ENCODE measurements at places on chromosomes 4 and X.

GRCh38 chrX:108468486-108468885 lies 28.8 kb downstream of the COL4A5 start:
- no peak for DNase-seq

DNA sequence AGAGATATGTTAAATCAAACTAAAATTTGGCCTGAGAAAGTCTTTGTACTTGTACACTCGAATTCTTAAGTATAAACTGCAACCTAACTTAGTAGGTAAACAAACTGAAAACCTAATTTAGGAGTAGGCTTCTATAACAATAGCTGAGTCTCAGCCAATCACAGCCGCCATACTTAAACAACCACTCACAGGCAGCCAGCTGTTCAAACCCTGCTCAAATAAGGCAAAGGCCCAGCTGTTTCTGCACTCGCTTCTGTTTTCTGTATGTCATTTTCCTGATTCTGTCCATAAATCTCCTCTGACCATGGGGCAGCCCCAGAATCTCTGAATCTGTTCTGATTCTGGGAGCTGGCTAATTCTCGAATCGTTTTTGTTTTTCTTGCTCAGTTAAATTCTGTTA lies 7.8 kb upstream of the PLS3 start:
- no peak for DNase-seq

DNA sequence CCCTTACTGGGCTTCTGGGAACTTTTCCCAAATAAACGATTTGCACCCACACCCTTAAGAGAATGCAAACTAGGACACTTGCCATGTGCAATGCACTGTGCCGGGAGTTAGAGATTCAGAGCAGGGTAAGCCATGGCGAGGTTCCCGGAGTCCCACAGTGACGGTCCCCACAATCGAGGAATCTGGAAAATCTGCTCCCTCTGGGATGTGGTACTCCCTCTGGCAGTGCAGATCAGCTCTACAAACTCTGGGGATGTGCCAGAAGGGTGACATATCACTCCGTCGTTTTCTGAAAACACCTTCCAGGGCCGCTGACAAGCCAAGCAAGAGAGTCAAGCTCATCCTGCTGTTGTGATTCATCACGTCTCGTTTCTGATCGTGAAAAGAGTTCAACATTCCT lies 537.5 kb downstream of the BCOR start:
- no peak for DNase-seq

DNA sequence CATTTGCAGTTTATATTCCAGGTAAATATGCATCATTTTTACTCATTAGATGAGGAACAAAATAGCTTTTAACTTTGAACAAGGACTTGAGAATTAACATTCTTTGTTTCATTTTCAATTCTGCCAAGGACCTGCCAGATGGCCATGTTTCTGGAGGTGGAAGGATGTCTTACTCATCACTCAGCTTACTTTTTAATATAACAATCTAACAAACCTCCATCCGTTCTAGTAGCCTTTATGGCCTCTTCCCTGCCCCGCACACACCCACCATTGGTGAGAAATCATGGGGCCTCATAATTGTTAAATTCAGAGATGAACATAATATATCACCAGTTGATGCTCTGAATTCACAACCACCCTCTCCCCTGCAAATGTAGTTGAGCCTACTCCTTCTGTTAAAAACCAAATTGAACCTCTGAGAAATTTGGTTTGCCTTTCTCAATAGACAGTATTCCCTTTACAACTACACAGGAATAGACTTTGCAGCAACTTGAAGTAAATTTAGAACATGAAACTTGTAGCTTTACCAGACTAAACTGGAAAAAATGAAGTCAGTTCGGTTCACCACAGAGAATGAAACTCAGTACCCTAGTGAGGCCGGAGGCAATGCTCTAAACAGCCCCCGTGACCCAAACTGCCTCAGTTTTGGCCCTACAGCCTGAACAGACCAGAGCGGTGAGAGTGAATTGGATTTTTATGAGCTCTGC lies 50.1 kb upstream of the ACSL4 start:
- no peak for DNase-seq

DNA sequence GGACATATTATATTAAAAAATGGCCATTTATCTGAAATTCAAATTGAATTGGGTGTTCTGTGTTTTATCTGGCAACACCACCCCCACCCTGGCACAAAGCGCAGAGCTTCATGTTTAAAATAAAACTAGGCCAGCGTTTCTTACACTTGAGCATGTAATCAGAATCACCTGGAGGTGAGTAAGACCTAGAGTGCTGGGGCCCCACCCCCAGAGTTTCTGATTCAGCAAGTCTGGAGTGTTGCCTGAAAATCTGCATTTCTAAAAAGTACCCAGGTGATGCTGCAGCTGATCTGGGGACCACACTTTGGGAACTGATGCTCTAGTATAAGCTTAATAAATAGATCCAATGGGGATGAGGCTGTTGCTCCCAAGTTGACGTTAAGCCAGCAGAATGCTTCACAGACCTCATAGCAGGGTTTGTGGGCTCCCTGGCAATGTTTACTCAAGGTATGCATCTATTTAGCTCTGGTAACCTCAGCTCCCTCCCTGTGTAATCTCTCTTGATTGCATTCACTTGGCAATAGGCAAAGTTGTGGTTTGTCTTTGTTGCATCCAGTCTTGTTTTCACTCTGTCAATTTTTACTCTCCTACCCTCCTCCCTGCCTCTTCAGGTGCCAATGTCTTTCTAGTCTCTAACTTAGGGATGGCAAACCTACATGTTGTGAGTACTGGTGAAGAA lies 99.8 kb upstream of the TEX13D start:
- DNase-seq: no peak

- DNase-seq: no peak
Observed at GRCh38 chrX:1165535-1166196, 46.8 kb downstream of the CRLF2 start.

DNA sequence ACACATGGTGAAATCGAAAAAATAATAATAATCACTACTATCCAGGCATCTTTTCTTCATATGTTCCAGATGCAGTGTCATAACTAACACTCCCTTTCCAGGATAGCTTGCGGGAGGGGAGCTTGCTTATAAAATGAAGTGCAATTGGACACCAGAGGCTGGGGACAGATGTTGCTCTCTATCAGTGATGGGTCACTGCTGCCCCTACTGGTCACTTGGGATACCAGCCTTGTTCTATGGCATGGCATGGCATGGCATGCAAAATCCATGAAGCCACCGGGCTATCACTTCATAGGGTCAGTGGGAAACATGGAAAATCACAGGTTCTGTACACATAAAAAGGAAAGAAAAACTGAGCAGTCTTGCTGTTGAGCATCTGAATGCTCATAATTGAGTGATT lies 168.1 kb downstream of the GLRA2 start:
- DNase-seq: no peak

- DNase-seq: no peak
Observed at GRCh38 chr4:108049406-108049805, 59.7 kb downstream of the HADH start.

- DNase-seq: no peak
Observed at GRCh38 chr4:80201252-80202151, 4.2 kb downstream of the PRDM8 start.

DNA sequence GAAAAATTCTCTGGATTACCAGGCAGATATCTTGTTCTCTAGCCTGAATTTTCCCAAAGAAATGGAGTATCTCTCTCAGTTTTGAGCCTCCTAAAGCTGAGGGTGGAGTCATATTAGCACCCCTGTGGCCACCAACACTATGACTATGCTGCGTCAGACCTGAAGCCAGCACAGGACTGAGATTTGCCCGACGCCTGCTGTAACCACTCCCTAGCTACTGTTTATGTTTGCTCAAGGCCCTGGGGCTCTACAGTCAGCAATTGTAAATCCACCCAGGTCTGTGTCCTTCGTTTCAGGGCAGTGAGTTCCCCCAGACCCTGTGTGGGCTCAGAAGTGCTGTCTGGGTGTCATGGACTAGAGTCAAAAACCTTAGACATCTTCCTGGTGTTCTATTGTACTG lies 61.4 kb downstream of the ZXDA start:
- DNase-seq: no peak

DNA sequence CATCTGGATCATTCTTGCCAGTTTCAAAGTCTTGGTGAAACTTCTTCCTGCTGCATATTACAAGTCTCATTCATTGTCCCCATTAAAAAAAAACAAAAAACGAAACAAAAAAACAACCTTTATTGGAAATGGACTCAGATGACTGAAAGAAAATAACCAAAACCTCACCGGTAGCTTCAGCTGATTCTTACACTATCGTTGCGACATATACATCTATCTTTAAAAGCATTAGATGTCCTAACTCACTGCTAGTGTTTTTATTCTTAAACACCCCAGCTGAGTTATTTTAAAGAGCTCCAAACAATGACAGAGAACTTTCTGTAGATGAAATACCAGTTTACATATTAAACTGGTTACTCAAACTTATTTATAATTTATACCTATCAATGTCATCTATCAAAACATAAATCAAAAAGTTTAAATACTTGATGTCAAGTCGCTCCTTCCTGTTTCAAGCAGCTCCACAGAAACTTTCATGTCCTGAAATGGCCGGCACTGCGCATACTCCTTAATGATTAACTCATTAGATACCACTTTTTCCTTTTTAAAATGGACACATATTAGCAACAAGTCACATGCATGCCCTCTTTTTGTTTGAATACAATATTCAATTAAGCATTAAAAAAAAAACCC lies 87.2 kb downstream of the HPRT1 start:
- DNase-seq: no peak

- DNase-seq: no peak
Observed at GRCh38 chrX:80751456-80751855, 58.2 kb downstream of the BRWD3 start.

- no peak for DNase-seq
Observed at GRCh38 chrX:44071070-44071645, 98.0 kb upstream of the NDP start.

DNA sequence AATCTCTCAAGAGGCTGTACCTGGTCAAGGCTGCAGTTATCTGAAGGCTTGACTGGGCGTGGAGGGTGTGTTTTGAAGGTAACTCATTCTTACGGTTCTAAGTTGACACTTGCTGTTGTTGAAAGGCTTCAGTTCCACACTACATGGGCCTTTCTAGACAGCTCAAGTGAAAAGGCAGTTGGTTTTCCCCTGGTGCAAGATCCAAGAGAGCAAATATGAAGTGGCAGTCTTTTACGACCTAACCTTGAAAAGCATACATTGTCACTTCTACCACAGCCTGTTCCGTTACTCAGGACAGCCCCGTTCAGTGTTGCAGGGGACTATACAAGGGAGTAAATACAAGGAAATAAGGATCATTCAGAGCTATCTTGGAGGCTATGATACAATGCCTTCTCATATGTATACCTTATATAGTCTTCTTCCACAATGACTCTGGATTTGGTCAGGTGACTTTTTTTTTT lies 46.2 kb downstream of the PDS5A start:
- no peak for DNase-seq

- no peak for DNase-seq
Observed at GRCh38 chrX:140389331-140389730, 115.5 kb downstream of the SOX3 start.

DNA sequence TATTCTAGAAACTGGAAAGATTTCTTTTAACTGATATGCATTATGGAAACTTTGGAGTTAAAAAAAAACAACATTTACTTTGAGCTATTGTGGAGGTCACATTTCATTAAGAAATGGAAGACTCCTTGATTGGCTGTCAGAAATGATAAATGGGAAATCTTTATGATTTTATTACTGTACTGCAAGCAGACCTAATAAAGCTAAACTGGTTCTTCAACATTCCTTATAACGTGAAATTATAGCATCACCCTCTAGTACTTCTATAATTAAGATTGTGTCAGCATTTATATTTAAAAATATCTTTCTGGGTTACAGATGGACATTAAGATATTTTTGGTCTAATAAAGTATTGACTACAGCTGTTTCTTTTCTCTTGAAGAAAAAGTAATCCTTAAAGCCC lies 213.8 kb upstream of the PACRGL start:
- no peak for DNase-seq

DNA sequence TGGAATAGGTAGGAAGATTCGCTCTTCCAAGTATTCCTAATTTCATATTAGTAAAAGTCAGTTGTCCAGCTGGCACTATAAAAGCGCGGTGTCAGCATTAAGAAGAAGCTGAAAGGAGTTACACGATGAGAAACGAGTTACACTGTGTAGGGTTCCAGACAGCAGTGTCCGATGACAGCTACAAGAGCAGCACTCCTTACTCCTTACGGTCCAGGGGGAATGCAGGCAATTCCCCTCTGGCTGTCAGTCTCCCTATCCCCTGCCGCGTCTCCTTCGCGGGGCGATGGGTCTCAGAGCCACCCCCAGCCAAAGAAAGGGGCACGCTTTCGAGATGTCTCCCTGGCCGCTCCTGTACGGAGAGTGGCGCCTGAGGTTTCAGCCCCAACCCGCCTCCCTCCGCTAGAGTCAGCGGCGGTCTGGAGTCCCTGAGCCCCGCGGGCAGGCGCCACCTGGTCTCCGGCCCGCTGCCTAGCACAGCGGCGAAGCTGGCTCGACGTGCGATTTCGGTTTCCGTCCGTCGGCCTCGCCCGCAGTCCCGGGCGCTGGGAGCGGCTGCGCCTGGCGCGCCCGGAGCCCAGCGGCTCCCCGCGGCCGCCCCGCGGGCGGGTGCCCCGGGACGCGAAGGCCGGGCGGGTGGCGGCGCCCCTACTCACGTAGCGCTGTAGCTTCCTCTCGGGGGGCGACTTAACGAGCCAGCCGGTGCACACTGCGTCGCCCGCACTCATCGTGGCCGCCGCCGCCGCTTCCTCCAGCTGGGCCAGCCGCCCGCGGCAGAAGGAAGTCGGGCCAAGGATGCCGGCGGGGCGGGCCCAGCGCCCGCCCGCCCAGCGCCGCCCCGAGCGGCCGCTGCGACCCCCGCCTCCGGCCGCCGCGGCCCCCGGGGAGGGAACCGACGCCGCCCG lies at the start of gene GAB3:
TSS of gene GAB3 (minus strand) at position 777 of the 902 bp plus-strand sequence. CDS start at position 725, 52 bp downstream.
- no peak for DNase-seq

DNA sequence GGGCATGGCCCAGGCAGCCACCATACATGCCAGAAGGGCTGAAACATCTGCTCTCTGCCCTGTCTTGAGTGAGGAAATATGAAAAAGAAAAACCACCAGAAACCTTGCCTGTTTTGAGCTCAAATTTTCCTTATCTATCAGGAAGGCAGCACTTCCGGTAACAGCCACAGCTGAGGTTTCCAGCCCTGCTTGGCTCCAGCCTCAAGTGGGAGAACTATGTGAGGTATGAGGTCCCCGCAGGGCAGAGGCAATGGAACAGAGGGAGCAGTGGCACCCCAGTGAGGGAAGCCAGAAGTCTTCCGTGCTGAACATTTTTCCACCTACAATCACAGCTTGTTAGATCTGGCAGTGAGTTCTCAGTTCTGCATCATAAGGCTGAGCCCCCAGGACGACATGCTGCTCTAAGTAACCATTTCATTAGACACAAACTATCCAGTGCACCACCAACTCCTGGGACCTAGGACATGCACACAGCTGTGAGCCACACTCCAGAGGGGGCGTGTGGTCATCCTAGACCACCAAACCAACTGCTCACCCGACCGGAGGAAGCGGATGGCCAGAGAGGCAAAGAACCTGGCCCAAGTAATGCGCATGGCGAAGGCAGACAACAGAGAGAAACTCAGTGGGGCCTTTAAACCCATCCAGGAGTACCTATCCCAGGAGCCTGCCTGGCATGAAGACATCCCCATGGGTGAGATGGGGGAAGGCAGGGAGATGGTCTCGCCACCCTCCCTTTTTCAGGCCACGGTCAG lies 22.6 kb downstream of the WDR1 start:
- DNase-seq: no peak

Measured in DMS79 (cell line).